Stimulated activated CD4-positive, alpha-beta T cell treated with anti-CD3 and anti-CD28 coated beads, Interleukin-2, amount 100 ng/mL, for 4 hours (primary cell): ENCODE measurements at places on chromosomes 6 and 20.

DNA sequence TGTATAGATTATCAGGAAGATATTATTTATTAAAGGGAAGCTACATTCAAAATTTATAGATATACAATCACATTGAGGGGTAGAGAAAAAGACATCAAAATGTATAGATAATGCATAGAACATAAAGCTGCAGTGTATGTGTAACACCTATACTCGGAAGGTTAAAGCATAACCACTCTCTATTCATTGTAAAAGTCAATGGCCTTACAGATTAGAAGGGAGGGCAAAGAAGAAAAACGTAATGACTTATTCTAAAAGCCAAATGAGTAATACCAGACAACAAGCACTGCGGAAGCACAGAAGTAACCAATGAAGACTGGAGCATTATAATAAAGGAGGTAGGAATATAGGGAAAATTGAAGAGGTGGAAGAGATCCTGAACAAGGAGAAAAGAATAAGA is 11.3 kb downstream of the HBS1L start:
- no peak for DNase-seq

DNA sequence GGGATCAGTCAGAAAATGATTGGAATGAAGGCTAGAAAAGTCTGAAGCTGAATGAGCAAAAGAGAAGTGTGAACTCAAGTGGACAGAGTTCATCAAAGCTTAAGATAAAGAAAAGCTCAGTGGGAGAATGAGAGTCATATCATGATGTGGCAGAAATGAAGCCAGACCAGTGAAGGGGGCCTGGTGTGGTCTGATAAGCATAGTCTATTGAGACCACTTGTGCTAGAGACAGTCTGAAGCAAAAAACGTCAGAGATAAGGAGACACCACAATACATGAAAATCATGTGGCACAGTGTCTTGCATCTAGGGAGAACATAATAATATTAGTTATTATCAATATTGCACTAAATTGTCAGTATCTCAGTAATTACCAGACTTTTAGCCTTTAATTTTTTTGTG is 601.5 kb downstream of the UTRN start:
- DNase-seq, result no peak

- no peak for DNase-seq
Measured at GRCh38 chr6:11362564-11362963, 130.1 kb upstream of the NEDD9 start.

GRCh38 chr6:80376411-80376810 is 269.9 kb downstream of the BCKDHB start:
- DNase-seq, result no peak

DNA sequence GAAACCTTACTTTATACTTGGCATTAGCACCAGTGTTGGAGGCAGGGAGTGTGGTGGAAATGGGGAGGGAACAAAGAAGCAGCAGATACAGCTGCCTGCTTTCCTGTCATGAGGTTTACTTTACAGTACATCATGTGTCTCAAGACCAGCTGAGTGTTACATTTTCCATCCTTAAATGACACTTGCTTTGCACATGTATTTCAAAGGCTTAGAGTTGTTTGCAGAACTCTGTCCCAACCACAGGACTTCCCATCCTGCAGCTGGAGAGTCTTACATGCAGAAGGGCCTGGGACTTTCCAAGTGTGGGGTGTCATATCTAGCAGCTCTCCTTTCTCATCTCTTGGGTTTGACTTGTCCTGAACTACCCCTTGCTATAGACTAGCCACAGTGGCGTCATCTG is 395.9 kb downstream of the DHX35 start:
- no peak for DNase-seq

- DNase-seq, result no peak
Measured at GRCh38 chr20:49045440-49046086, 549 bp upstream of the CSE1L start.

DNA sequence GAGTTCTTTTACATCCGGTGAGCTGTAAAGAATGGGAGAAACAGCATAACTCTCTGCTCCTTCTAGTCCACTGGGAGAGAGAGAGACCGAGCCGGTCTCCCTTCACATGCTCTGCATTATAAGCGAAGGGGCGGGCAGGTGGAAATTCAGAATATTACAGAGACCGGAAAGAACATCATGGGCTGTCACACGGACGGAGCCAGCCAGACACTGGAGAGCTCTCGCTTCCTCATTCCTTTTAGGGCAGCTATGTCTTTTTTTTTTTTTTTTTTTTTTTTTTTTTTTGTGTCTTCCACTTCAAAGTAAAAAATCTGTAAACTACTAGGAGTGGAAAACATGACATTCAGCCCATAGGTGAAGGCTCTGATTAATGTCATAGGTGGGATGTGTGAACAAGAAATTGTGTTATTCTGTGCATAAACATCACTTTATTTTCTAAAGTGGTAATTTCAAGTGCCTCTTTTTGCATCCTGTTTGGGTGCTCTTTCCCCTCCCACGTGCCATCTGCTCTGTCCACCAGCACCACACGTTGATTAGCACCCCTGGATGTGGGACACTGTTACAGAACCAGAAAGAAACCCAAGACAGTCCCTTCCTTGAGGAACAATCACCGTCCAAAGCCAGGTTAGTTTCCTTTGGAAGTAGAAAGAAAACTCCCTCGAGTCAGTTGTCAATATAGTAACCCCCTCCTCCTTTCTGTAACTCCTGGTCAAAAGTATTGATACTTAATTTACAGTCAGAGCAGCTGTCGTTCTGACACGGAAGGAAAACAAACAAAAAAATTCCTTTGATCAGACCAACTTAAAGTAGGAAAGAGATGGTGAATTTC is at the start of gene TAGAP:
TSS of gene TAGAP (minus strand) at position 93 of the 829 bp plus-strand sequence. CDS start 845 bp downstream, outside the sequence.
- peak; percentile 84 for DNase-seq

DNA sequence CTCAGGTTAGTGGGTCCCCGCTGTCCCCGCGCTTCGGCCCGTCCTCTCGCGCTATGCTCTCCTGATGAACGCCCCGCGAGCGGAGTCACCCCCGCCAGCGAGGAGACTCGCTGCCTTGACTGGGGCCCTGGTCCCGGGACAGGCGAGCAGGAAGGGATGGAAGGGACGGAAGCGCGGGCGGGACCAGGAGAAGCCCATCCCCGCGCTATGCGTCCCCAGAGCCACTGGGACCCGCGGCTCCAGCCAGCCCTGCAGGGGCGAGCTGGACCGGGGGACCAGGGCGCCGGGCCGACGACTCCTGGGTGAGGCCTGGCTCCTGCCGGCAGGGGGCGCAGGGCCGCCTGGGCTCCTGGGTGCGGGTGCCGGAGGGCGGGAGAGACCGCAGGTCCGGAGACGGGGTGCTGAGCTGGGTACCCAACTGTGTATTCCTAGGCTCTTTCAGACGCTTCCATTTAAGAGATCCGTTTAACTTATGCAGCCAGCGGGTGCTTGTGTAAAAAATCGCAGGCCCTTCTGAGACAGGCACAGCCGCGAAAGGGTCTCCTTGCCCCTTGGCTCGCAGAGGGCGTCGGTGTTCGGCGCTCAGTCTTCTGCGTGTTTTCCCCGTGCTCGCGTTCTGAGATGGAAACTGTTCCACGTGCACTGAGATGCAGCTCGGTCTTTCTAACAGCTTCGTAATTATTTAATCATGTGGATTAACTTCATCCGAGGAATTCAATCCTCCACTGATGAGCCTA is 580 bp upstream of the SYCP2 start:
- peak; percentile 68 for DNase-seq

DNA sequence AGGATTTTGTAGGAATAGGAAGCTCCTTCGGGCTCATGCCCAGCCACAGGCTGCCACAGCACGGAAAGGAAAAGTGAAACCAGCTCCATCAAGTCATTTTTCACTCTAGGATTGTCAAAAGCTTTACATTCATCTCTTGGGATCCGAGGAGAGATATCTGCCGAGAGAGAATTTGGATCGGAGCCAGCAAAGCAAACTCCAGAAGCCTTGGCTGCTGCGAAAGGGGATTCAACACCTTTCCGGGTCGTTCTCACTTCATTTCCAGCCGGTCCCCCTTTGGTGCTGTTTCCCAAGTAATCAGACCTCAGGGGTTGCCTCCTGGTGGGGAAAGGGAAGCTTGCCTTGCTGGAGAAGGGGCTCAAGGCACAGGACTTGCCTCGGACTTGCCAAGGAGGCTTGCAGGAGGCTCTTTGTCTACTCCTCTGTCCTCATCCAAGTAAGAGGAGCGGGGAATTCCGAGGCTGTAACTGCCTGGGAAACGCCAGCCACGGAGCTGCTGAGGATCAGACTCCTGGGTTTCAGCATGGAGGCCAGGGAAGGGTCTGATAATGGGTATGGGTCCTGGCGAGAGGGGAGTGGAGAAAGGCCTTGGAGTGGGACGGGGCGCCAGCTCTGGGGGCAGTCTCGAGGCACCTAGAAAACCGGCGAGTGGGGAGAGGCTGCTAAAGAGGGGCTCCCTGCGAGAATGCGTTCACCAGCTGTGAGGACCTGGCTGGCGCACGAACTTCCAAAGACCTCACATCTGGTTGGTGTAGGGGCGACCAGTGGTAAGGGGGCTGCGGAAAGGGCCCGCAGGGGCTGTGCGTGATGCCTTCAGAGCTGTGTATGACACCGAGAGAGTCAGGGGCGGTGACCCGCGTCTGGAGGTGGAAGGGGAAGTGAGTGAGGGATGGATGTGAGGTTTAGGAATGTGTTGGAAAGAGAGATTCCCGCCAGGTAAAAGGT is 702 bp downstream of the ETV7 start:
- DNase-seq, result peak; percentile 8

- no peak for DNase-seq
Measured at GRCh38 chr6:1424306-1424927, 35.0 kb downstream of the FOXF2 start.
